ENCODE measurements at places on chromosomes 7 and 10.
A peak's percentile ranks its signal among the peaks of the same experiment; 100 is the strongest.

- no peak for DNase-seq
Measured at GRCh38 chr7:25944777-25945515, 207.1 kb upstream of the NFE2L3 start.

DNA sequence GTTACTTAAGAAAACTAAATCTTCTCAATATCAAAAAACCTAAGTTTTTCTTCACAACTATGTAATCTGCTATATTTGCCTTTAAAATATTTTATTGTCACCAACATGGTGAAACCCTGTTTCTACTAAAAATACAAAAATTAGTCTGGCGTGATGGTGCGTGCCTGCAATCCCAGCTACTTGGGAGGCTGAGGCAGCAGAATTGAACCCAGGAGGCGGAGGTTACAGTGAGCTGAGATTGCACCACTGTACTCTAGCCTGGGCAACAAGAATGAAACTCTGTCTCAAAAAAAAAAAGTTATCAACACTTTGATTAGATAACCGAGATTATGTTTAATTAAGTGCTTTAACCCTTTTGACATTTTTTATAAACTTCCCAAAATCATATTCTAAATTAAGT is 28.3 kb upstream of the CLDN4 start:
- DNase-seq = no peak

DNA sequence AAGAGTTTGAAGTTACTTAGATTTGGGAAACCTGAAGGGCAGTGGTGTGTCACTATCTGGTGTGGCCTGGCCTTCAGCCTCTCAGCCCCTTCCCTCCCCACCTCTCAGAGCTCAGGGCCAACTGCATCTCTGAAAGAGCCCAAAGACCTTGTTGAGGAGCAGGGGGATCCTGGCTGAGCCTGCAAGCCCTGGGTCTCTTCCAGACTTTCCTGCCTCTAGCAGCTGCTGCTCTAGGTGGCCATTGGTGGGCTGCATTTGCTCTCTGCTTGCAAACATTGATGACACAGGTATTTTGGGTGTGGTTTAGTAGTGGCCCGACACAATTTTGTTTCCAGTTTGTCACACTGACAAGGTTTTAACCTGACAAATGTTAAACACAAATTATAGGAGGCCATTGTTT is 3.1 kb upstream of the UPP1 start:
- DNase-seq = no peak

GRCh38 chr7:27202018-27202861 is 2.3 kb upstream of the HOXA13 start:
- DNase-seq = no peak

GRCh38 chr7:158320328-158320727 is 267.3 kb downstream of the PTPRN2 start:
- DNase-seq = no peak

GRCh38 chr7:44555350-44555749 is 14.2 kb upstream of the NPC1L1 start:
- DNase-seq = no peak

DNA sequence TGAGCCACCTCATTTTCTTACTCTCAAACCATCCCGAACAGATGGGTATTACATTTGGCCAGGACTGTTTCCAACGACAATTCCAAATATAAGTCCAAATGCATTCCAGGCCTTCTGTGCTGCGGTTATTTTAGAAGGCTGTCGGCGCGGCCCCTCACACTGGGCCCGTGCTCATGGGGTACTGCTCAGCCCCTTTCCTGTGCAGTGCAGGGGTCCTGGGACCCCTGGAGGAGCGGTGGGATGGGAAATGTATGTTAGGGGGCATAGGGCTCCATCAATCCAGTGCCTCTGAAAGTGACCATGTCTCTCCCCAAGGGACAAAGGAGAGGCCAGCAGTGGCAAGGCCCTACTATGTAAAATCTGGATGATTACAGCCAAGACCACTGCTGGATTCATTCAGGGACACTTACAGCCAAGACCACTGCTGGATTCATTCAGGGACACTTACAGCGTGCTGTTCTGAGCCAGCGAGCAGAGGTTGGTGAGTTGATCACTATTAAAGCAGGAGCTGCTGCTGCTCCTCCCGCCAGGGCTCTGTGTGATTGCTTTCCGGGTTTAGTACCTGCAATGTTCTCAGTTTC is 66.3 kb downstream of the CHST15 start:
- no peak for DNase-seq

DNA sequence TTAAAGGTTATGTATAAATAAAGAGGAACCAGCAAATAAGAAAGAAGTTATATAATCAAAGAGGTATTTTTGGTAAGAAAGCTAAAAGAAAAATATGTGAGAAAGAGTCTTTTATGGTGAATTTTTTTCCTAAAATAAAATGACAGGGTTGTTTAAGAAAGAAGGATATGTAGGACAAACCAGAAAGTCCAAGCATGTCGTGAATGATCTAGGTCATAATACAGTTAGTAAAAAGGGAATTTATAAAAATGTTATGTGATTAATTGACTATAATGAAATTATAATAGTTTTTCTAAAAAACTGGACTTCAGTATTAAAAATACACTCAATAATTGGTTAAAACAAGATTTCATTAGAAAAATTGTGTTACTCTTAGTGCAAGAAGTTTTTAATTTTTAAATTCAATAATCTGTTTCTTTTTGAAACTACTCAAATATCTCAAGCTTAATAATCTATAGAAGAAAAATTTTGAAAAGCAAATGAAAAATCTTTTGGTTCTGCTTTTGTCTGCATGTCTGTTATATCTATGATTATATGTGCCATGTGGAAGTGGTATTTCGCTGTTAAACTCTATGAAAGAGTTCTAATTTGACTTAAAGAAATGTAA is 23.3 kb downstream of the AVL9 start:
- DNase-seq = no peak

- no peak for DNase-seq
Measured at GRCh38 chr10:102033787-102034186, 22.2 kb downstream of the ARMH3 start.

DNA sequence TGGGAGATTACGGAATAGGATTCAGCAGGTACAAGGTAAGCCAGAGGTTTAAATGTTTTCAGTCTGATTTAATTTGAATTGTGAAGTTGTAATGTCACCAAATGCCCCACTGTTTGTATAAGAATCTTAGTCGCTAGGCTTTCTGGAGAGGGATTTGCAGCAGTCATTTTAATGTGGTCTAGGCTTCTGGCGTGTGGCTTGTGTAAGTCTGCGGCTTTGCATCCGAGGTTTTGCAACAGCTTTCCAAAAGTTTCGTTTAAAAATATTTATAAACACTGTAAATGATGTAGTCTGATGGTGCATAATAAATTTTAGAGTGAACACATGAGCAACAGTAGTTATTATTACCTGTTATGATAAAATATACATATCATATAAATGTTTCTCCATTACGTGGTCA is 26.1 kb upstream of the BHLHA15 start:
- no peak for DNase-seq

DNA sequence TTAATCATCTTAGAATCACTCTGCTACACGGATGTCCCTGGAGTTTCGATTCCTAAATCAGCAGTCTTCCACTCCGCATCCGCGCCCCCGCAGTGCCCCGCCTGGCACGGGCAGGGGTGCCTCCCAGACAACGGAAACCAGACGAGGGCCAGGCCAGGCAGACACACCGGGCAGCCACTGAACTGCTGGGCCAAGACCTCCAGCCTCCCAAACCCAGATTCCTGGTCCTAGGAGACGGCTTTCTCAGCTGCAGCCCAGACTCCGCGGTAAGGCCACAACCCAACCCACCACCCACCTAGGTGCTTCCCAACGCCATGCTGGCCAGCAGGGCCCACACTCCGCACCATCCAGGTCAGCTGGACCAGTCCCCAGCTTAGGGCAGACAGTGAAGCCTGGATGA is 33.2 kb downstream of the MAD1L1 start:
- no peak for DNase-seq

- no peak for DNase-seq
Measured at GRCh38 chr7:36796850-36797536, 72.7 kb upstream of the AOAH start.

DNA sequence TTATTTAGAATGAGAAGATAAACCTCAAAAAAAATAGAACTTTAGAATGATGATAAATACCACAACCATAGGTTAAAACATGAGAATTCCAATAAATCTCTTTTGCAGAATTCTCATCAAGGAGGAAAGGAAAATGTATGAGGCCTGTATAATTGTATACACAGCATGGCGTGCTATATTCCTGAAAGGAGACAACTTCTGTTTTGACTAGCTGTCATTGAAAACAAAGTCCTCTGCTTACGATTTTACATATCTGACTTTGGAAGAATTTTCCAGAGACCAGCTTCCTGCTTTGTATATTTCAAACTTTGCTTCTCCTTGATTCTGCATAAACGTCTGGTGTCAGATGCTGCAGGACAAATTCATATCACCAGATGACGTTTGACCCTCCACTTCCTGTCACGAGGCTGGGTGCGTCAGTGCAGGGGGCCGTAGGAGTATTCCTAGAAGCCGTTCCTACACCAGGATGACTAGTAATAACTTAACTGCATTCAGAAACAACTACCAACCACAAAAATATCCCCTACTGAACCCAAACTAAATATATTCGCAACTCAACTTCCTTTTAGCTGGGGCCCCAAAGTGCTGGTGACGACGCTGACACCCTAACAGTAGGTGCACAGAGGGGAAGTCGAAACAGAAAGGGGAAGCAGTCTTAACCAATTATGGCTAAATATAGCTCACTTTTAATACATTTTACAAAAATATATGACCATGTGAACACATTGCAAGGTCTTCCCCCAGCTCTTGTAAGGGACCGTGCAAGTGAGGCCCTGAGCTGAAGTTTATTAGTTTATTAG is 178.6 kb upstream of the INHBA start:
- peak; percentile 60 for DNase-seq

- DNase-seq = no peak
Measured at GRCh38 chr7:42097752-42098151, 139.3 kb downstream of the GLI3 start.

DNA sequence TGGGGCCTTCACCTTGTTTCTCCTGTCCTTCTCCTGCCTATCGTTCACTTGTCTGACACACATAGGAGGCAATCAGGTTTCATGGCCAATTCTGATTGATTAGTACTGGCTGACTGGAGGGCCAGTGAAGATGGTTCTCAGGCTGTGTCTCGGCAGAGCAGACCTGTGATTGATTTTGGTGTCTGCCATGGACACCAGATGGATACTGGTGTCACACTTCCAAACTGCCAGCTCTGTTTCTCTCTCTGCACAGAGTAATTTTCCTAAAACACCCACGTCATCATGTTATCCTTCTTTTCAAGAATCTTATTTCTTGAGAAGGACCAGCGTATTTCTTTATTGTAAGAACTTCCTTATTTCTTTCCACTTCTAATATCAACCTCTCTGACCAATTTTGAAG is 117.1 kb downstream of the ICA1 start:
- no peak for DNase-seq

GRCh38 chr10:101889256-101890210 is 45.9 kb upstream of the KCNIP2 start:
- DNase-seq = peak; percentile 6

DNA sequence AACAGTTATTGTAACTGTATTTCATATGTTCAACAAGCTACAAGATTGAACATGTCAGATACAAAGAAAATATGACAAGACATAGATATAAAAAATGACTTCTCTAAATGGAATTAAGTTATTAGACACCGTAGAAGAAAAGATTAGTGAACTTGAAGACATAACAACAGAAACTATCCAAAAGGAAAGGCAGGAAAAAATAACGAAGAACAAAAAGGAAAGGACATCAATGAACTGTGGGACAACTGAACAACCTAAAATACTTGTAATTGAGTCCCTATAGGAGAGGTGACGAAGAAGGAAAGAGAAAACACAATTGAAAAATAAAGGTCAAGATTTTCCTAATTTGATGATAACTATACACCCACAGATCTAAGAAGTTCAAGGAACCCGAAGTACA is 32.3 kb downstream of the UPF2 start:
- DNase-seq = no peak

- DNase-seq = no peak
Measured at GRCh38 chr10:21191512-21191911, 294.4 kb upstream of the NEBL start.

- no peak for DNase-seq
Measured at GRCh38 chr7:138565451-138566114, 105.5 kb downstream of the TRIM24 start.

DNA sequence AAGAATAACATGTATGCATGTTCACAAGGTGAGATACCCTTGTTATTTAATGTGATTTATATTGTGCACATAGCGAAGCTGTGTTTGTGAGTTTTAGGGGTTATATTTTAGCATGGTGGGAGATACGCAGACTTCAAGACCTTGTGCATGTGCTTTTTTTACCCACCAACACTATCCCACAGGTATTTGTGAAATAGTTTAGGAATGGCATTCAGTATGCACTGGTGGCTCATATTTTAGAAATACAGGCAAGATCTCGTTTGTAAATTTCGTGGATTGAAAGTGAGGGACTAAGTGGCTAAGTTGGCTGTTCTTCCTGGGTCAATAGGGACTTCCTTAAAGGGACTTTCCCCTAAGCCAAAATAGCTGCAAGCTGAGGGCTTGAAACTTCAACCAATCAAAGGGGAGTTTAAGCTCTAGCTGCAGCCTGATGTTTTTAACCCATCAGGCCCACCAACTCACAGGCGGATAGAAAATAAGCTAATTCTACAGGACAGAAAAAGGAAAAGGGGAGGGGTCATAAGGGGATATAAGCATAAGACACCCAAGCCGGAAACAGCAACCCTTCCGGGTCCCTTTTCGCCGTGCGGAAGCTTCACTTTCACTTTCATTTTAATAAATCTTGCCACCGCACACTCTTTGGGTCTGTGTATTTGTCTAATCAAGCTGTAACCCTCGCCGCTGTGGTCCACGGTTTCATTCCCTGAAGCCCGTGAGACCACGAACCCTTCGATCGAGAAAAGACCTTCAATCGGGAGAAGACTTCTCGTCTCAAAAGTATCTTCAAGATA is 291.0 kb downstream of the GPR158 start:
- DNase-seq = no peak

GRCh38 chr10:91582153-91582554 is 50.7 kb downstream of the PPP1R3C start:
- DNase-seq = no peak

- no peak for DNase-seq
Measured at GRCh38 chr7:17679458-17679857, 260.8 kb downstream of the SNX13 start.

DNA sequence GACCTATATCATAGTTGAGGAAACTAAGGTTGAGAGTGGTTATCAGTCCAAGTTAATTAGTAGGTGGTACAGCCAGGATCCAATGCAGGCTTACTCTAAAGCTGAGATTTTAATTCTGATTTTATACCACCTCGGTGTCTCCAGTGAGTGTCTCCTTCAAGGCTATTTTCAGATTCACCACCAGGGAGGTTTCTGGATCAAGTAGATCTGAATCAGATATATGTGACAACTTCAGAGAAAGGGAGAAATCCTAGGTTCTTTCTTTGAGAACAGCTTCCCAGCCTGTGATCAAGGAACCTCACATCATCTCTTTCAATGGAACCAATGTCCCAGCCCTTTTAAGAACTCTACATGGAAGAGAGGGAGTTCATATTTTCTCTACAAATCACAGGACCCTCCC is 429.2 kb downstream of the SORCS3 start:
- no peak for DNase-seq

DNA sequence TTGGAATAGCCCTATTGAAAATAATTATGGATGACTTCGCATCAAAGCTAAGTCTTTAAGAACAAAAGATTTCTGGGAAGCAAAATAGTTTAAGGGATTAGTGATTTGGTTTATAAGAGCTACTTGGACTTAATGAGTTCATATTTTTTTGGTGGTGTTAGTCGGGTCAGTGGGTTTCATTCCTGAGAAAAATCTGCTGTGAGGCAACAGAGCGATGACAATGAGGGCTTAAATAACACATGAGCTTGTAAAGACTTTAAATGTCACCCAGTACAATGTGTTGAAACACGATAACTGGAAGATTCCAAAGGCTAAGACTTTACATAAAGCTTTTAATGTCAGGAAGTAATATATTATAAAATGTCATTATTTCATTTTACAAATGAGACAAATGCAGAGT is 178.8 kb downstream of the ARL4A start:
- DNase-seq = no peak

Measured in stimulated activated CD8-positive, alpha-beta memory T cell treated with anti-CD3 and anti-CD28 coated beads, Interleukin-12 subunit alpha, Interleukin-12 subunit beta, amount 100 ng/mL, for 4 hours (primary cell).